Stimulated activated CD8-positive, alpha-beta memory T cell treated with anti-CD3 and anti-CD28 coated beads, Interleukin-4, amount 100 ng/mL, for 1 hour (primary cell): ENCODE measurements at places on chromosomes 13 and 19.

DNA sequence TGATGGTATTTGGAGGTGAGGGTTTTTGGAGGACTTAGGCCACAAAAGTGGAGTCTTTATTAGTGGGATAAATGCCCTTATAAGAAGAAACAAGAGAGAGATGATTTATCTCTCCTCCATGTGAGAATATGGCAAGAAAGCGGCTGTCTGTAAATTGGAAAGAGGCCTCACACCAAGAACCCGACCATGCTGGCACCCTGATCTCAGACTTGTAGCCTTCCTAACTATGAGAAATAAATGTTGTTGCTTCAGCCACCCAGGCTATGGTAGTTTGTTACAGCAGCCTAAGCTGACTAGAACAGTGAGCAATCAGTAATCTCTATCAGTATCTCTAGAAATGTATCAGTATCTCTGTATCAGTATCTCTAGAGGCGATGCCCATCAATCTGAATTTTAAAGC lies 287.1 kb downstream of the OXGR1 start:
- no peak for DNase-seq

DNA sequence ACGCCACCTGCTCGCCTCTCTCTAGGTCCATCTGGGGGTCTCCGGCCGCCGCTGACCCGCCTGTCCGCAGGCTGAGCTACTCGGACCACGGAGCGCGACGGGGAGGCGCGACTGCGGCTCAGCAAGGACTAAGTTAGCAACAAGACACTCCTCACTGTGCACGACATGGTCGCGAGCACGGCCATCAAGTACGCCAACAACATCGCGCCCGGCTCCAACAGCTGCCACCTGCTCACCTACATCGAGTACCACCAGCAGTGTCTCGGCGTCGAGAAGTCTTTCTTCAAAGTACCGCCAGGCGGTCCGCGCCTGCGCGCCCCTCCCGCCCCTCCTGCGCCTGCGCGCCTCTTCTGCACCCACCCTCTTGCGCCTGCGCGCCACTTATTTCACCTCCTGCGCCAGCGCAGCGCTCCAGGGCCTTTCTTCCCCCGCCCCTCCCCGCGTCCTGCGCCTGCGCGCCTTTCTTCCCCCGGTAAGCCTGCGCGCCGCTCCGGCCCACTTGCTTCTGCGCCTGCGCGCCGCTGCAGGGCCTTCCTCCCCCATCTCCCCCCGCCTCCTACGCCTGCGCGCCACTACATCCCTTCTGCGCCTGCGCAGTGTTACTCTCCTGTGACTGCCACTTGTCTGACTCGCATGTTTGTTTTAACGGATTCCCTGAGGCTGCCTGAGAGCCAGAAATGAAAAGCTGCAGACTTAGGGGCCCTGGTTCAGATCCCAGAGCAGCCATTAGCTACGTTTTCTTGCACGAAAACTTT lies 64.0 kb downstream of the ACSBG2 start:
- peak; percentile 99 for DNase-seq

DNA sequence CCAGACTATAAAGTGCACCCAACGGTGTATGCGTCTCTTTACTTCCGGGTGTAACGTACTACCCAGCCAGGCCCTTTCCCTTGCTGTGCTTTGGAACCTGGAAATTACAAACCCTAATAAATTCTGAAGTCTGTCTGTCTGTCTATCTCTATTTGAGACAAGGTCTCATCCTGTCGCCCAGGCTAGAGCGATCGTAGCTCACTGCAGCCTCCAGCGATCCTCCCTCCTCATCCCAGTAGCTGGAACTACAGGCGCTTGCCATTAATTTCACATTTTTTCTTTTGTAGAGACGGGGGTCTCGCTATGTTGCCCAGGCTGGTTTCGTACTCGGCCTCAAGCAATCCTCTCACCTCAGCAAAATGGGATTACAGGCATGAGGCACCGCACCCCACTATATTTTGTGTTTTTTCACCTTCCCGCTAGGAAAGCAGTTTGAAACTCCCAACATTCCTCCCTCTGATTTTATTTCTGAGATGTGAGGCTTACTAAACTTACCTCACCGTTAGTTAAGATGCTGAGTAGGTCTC lies 469 bp upstream of the RNF6 start:
- DNase-seq = no peak

DNA sequence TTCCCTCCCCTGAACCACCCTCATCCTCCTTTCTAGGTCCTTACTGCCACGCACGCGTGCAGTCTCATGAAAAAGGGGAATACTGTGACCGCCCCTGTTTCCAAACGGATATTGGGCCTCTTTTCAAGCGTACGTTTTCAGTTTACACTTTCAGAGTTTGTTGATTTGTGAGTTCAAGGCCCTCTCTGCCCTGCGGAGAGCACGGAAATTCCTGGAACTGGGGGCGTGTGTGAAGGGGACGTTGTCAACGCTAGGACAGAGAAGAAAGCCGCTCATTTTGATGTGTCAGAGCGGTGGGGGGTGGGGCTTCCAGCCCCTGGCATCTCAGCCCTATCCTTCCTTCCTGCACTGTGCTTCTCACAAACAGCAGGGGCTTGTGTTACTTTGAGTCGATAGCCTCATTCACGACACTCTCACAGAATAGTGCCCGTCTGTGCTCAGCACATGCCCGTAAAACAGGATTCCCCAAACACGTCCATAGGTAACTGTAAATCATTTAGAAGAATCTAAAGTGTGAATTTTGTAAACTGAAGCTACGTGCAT lies 137.6 kb upstream of the PEG3 start:
- DNase-seq = no peak

GRCh38 chr13:31073859-31074718 lies 87.6 kb downstream of the HSPH1 start:
- DNase-seq = no peak

GRCh38 chr19:7858109-7858770 lies 15.9 kb downstream of the PRR36 start:
- no peak for DNase-seq

- DNase-seq = no peak
Measured at GRCh38 chr13:110665491-110666254, 40.2 kb downstream of the CARS2 start.

GRCh38 chr19:14059093-14059480 lies 2.8 kb downstream of the PALM3 start:
- no peak for DNase-seq

DNA sequence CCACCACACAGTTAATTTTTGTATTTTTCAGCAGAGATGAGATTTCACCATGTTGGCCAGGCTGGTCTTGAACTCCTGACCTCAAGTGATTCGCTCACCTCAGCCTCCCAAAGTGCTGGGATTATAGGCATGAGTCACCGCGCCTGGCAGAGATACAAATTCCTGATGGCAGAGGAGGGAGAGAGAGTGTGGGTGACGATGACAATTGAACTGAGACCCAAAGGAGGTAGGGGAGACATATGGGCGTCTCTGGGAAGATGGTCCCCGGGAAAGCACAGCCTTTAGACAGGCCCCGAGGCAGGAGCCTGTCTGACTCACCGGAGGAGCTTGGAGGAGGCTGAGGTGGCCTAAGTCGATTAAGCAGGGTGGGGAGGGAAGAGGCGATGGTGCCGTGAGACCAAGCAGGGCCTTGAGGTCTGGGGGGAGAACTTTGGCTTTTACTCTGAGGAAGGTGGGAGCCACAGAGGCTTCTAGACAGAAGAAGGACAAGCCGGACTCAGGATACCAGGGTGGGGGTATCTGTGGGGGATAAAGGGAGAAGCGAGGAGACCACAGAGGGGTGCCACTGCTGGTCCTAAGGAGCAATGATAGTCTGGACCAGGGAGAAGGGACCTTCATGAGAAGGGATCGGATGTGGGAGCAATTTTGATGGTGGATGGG lies 38.2 kb downstream of the ARRDC2 start:
- DNase-seq = no peak

DNA sequence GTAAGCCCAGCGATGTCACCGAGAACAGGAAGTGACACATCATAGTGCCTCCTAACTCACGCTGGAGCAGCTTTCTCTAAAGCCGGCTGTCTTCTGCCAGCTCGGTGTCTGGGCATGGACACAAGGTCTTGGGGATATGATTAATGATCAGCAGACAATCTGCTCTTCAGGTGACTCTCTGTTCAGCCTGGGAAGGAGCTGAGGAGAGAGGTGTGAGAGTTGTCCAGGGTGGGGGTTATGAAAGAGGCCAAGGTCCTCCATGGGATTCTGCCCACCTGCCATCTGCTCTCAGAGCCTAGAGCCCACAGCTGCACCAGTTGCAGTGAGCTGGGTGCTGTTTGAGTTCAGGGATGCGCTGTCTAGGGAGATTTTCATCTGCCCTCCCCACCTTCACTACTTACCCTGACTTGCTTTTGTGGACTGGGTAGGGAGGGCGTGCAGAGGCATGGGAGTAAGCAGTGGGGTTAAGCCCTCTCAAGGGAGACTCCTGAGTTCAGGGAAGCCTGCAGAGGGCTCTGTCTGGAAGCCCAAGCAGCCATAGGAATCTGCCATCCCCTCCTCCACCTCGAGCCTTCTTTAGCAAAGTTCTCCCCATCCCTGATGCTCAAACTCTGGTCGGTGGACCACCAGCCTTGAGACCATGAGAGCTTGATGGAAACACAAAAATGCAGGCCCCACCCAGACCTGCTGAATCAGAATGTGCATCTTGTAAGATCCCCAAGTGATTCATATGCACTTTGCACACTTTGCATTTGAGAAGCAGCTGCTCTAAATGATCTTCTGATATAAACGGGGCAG lies 539.7 kb downstream of the RFC3 start:
- no peak for DNase-seq

DNA sequence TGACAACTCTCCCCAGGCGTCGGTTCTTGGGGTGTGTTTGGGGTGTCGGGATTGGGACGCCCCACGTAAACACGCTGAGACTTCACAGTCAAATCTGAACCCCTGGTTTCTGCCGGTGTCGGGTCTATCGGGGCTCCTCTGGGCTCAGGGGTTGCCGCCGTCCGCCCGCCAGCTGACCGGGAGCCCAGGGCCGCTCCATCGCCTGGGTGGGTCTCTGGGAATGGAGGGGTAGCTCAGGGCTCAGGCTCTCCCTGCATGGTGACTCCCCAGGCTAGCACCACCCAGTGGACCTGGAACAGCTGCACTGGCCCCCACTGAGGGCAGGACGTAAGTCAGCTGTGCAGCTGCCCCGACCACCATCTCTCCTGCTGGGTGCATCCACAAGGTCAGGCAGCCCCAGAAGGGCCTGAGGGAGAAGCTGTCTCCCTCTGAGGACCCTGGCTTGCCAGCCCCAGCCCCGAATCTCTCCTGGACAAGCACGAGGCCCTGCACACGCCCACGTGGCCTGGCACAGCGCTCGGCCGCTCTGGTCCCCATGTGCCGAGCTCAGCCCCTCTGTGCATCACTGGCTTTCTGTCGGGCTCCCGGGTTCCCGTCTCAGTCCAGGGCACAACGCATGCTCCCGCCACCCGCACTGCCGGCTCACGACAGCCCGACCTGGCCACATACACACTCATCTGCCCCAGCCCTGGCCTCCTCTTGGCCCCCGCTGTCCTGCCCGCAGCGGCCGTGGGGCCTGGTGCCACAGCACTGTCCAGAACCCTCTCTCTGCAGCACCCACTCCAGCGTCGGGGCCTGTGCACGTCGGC lies 6.1 kb downstream of the RNF126 start:
- DNase-seq = no peak

DNA sequence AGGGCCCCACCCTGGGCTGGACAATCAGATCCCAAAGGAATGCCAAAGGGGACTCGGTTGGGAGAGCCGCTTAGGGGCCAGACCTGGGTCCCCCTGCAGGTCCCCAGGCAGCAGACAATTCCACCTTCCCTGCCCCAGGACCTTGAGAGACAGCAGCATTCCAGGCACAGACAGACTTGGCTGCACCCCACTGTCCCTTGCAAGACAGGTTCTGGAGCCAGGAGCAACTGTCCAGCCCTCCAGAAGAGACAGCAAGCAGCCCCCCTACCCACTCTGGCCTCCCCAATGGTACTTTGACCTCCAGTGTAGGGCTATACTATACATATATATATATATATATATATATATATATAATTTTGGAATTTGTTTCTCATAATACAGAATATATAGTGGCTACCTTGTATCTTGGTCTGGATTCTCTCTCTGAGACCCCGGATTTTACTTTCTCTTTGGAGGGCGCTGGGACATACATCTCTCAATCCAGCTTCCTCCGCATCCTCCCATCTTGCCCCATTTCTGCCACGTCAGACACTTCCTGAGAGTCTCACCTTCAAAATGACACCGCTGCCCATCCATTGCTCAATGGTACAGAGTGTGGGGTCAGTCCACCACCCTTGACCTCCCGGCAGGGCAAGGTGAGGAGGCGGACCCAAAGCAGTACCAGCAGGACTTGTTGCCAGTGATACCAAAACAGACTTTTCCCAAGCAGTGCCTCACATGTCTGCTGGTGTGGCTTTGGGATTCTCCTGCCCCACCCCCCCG lies 12.7 kb downstream of the SMIM24 start:
- DNase-seq = no peak

DNA sequence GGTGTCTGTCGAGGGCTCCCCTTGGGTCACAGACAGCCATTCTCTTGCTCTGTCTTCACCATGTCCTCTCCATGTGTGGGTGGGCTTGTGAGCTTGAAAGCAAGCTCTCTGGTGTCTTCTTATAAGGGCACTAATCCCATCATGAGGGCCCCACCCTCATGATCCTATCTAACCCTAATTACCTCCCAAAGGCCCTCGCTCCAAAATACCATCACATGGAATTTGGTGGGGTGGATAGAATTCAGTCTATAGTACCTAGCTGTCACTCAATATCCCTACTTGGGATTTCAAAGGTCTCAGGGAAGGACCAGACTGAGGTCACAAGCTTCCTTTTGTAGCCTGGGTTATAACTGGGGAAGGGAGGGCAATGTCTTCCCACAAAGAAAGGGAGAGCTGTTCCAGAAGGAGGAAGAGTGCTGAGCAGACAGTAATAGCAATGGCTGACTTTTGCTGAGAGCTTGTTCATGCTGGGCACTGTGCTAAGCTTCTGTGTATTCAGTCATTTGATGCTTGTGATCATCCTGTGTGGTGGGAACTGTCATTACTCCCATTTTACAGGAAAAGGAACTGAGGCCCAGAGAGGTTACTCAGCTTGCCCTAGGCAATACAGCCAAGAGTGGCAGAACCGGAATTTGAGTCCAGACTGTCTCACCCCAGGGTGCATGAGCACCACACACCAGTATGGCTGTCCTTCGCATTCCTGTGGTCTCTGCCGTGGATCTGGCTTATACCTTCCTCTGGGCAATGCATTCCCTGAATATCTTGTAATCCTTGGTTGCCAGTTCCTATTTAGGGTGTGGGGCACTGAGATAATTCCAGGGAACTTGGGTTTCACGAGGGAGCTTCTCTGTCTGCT lies 8.2 kb downstream of the FXYD5 start:
- DNase-seq = no peak

GRCh38 chr13:79483086-79483706 lies 2.2 kb downstream of the NDFIP2 start:
- DNase-seq = no peak

- no peak for DNase-seq
Measured at GRCh38 chr13:61410669-61411297, 4.9 kb downstream of the PCDH20 start.

GRCh38 chr19:18875726-18876125 lies 20.2 kb downstream of the CERS1 start:
- no peak for DNase-seq

- DNase-seq = no peak
Measured at GRCh38 chr19:29878973-29879654, 62.9 kb upstream of the URI1 start.

- no peak for DNase-seq
Measured at GRCh38 chr19:34179066-34179465, 6.8 kb downstream of the LSM14A start.
